ENCODE measurements at places on chromosomes 5 and 9. TPM values are rescaled to one million over a fixed set of nuclear protein-coding genes. Genes with fewer than 3 reads are reported as not detected.

DNA sequence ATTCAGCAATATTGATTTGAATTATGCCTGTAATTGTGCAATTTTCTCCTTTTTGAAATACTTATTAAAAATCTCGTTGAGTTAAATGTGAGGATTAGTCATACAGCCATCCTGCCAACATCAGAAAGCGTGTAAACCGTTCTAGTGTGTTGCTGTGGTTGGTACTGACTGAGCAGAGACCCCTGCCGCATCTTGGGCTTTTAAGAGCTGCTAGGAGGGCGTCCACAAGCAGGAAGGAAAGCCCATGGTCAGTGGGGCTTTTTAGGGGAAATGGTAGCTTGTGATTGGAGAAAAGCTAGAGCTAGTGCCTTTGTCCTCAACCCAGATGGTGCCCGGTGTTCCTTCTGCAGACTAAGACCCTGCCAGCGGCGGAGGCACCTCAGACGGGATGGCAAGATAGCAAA is 1.3 kb downstream of the SDHA start:
- DNase-seq = no peak

DNA sequence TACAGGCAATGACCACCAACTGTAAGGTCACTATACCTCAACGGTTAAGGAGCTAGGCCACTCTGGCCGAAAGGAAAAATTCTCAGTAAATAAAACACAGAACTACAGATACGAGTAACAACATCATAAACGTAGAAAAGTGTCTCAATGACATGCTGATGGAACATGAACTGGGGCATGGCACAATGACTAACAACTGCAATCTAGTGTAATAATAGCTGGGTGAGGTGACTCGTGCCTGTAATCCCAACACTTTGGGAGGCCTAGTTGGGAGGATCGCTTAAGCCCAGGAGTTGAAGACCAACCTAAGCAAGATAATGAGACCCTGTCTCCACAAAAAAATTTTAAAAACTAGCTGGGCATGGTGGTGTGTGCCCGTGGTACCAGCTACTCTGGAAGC is 9.8 kb upstream of the RAPGEF6 start:
- no peak for DNase-seq

DNA sequence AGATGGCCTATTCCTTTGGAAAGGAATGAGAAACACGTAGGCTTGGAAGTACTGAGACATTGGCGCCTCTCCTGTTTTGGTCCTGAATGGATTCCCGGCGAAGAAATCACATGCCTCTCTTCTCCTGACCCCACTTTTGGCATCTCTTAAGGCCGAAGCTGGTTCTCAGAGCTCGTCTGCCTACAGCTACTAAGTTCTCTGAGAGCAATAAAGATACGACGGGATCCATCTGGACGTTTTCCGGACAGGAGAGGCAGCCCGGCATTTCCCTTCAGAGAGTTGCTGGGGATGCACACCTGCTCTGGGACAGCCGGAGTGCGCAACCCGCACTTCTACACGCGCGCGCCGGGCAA is 336.8 kb upstream of the PUM3 start:
- no peak for DNase-seq

The PRR16 gene
- 28.7 TPM for total RNA-seq

All from ascending aorta (tissue), 2 donors.